ENCODE measurements at places on chromosomes 4 and X. TPM values are rescaled to one million over a fixed set of nuclear protein-coding genes. Genes with fewer than 3 reads are reported as not detected.

HTR2C gene
- not detected for total RNA-seq

CWH43 gene
- total RNA-seq = not detected

PWWP3B gene
- total RNA-seq = not detected

CENPVL2 gene
- total RNA-seq = not detected

TAF7L gene
- 0.31 TPM for total RNA-seq

GRCh38 chr4:16686195-16686594 lies 212.2 kb downstream of the LDB2 start:
- DNase-seq = peak; percentile 94
